NCI-H1436 treated with DMSO at 0.1 percent for 48 hours (cell line): ENCODE measurements at places on chromosomes 1 and 21.

DNA sequence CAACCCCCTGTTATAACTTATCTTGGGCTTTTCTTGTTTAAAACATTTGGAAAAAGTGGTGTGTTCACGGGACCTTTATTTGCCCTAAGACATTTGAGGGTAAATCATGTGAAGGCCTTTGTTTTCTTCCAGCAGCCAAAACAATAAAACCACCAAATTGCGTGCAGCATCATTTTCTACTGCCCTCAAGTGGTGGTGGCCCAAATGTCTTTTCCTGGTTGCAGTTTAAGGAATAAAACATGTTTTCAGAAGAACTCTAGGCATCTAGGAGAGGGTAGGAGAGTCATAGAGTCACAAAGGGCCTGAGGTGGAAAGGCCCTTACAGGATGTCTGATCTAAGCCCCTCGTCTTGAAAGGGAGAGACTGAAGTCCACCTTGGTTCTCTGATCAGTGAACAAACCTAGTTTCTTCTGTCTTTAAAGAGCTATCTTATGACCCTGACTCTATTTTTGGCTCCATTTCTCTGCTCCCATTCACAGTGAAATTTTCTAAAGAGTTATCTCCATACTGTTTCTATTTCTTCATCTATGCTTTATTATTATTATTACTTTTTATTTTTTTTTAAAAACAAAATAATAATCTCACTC lies 16.0 kb upstream of the EPS15 start:
- no peak for DNase-seq

GRCh38 chr1:151059109-151060006 lies at the start of gene CDC42SE1:
TSS of gene CDC42SE1 (minus strand) at chr1:151059622. CDS start at chr1:151055730, 3,892 bp downstream.
- peak; percentile 40 for DNase-seq

DNA sequence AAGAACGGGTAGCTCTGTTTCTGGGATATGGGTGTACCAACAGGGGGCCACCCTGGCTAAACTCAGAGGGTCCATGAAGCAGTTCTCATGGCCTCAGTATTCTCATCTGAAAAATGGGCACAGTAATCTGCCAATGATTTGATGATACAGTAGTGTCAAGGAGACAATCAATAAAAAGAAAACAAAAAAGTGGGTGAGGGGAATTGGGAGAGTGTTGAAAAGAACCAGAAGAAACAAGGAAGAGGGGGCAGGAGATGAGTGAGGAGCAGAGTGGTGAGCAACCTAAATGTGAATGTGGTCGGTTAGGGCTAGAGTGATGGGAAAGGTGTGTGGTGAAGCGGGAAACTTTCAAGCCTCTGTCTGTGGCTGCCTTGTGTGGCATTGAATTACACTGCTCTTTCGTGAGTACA lies 2.0 kb downstream of the SLAMF7 start:
- DNase-seq, result no peak

GRCh38 chr21:45064618-45065399 lies 9.6 kb upstream of the ADARB1 start:
- DNase-seq, result no peak

- no peak for DNase-seq
These were observed 102.5 kb upstream of the KIF26B start for GRCh38 chr1:245052258-245052657.

- DNase-seq, result no peak
These were observed 4.6 kb downstream of the PRUNE1 start for GRCh38 chr1:151012684-151013471.

GRCh38 chr1:160206036-160206389 lies 829 bp downstream of the PEA15 start:
- DNase-seq, result no peak

GRCh38 chr1:203764105-203765028 lies 616 bp upstream of the LAX1 start:
- DNase-seq, result no peak

DNA sequence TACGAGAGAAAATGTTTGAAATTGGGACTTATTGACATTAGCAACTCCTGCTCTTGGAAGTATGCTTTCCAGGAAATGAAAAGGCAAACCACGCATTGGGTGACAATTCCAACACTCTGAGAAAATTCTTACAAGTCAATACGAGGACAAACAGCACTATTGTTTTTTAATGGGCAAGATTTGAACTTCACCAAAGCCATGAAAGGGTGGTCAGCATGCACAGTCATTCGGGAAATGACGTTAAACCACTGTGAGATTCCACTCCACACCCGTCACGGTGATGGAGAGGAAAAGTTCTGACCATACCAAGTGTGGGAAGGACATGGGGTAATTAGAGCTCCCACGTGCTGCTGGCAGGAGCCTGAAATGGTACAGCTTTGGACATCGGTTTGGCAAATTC lies 12.2 kb upstream of the PRXL2B start:
- DNase-seq, result no peak
